ENCODE measurements at places on chromosomes 6 and 20. TPM values are rescaled to one million over a fixed set of nuclear protein-coding genes. Genes with fewer than 3 reads are reported as not detected.

DNA sequence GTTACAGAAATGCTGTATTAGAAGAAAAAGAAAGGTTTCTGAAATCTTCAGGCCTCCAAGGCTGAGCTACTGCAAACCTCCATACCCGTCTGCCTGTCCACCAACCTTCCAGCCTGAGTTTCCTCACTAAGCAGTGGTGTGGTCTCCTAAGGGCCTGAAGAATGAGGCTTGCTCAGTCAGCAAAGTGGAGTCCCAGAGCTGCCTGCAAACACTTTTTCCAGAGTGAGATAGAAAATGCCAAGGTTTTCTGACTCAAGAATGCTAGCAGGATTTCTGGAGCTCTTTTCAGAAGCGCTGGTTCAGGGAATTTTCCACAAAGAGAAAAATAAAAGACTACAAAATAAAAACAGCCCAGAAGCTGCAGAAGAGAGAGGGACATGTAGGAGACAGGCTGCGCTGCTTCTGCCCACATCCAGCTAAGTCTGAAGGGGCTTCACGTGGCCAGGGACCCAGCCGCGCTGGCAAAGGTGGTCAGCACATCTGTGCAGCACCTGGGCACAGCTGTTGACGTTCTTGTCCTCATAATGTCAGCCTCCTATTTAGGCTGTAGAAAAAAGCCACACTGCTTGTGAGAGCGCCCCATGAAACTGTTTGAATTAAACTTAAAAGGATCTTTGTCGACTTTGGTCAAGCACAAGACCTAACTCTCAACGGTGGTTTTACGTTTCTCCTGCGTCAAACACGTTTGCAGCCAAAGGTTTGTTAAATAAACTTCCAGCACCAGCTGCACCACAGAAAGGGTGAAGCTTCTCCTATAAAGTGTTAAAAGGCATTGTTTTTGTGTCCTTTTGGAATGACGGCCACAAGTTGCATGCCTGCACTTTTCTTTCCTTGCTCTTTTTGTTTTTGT lies 209.0 kb downstream of the THBS2 start:
- DNase-seq = peak; percentile 61

DNA sequence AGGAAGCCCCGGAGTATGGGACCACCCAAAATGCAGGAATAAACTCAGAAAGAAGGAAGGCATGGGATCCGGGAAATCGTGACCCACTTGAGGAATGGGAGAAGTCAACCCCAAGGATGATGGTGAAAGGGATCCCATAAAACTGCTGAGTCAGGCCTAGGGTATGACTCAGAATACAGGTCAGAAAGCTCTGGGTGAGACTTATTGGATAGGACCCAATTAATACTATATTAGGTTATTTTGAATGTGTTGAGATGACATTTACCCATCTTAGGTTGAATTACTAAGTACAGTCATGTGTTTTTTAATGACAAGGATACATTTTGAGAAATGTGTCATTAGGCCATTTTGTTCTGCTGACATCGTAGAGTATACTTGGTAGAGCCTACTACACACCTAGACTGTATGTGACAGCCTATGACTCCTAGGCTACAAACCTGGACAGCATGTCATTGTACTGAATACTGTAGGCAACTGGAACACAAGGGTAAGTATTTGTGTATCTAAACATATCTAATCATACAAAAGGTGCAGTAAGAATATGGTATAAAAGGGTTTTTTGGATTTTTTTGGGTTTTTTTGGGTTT lies 17.1 kb upstream of the HIVEP1 start:
- DNase-seq = no peak

GRCh38 chr6:82057846-82058554 lies 189.5 kb downstream of the IBTK start:
- peak; percentile 65 for DNase-seq

- no peak for DNase-seq
These were observed 16.5 kb upstream of the LIN28B start for GRCh38 chr6:104940238-104940892.

The MUC22 gene
- polyA plus RNA-seq = not detected

- DNase-seq = no peak
These were observed 51.4 kb downstream of the MDGA1 start for GRCh38 chr6:37646097-37646864.

- peak; percentile 41 for DNase-seq
These were observed 78.7 kb upstream of the IFNGR1 start for GRCh38 chr6:137297887-137298286.

GRCh38 chr6:83365931-83366330 lies 64.9 kb downstream of the ME1 start:
- DNase-seq = peak; percentile 22

GRCh38 chr6:119845161-119845560 lies 495.6 kb upstream of the MAN1A1 start:
- no peak for DNase-seq
